Activated CD8-positive, alpha-beta memory T cell treated with anti-CD3 and anti-CD28 coated beads, Interleukin-2, amount 50 U/mL, for 4 hours (primary cell): ENCODE measurements at places on chromosomes 5 and 9.

- no peak for DNase-seq
Measured at GRCh38 chr5:130077007-130077406, 172.7 kb downstream of the CHSY3 start.

DNA sequence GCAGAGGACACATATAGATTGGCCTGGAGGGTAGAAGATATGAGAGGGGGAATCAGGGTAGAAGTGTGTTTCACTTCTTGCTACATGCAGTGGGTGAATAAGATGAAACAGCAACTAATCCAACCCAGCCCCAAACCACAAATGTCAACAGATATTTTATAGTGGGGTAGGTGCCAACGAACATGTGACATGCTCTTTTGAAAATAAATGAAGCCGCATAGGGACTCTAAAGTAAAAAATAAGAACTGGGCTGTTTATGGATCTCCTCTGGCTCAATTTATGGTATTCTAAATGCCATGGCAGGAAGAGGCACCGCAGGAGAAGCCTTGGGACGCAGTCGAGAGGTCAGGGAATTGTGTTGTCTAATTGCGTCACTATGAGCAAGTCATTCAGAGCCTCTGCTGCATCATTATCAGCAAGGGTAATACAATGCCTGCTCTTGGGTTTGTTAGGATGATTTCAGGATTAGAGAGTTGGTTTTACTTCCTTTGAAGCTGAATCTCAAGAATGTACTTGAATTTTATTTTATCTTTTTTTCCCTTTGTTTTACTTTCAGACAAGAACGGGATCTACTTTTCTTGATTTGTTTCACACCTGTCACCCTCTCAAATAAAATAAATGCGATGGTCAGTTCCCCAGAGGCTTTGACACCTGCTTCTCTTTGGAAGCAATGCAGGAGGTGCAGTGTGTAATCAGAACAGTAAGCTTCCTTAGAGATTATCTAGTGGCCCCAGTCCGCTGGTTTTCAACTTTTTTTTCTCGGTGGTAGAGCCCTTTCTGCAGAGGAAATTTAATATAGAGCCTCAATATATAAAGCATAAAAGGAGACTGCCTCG, 375.6 kb upstream of the CLINT1 start:
- no peak for DNase-seq

GRCh38 chr9:89410641-89411350, 87.1 kb downstream of the SEMA4D start:
- DNase-seq: peak; percentile 38

GRCh38 chr9:88256216-88256615, 117.9 kb upstream of the SPATA31C2 start:
- no peak for DNase-seq

DNA sequence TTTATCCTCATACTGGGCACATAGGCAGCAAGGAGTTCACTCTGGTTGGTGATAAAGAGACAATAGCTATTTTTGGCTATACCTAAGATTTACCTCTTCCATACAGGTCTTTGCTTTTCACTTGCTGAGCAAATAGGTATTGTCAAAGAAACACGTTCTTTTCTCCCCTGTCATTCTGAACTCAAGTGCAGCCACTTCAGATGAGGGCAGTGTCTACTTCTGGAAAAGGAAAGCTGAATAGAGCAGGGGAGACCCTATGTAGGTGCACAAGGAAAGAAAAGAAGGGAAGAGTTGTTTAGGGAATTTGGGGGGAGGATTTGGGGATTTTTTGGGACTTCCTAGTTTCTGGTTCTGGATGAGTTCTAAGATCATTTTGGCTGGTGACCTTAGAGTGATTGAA, 109.6 kb downstream of the ATP10B start:
- no peak for DNase-seq

GRCh38 chr5:131999441-132000240, 11.8 kb downstream of the ACSL6 start:
- DNase-seq: no peak

GRCh38 chr5:113447498-113448050, 12.8 kb upstream of the TSSK1B start:
- no peak for DNase-seq

DNA sequence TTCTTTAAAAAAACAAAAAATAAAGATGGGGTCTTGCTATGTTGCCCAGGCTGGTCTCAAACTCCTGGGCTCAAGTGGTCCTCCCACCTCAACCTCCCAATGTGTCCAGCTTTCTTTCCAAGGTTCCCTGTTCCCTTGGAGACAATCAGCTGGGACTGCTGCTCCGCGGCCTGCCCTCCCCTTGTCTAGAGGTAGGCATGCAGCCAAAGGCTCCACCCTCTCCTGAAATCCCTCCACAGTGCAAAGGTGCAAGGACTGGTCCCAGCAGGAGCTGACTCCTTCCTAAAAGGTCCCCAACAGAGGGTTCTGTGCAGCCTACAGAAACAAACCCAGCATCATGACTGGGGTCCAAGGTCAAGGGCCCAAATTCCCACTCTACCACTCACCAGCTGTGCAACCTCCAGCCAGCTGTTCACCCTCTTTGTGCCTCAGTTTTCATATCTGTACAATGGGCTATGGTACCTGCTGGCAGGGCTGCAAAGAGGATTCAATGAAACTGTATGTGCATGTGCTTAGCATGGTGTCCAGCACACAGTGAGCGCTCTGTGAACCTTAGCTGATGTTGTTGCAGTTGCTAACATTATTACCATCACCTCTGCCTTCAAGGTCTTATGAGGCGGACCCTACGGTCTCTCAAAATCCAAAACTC, 47.5 kb downstream of the BARX1 start:
- no peak for DNase-seq

DNA sequence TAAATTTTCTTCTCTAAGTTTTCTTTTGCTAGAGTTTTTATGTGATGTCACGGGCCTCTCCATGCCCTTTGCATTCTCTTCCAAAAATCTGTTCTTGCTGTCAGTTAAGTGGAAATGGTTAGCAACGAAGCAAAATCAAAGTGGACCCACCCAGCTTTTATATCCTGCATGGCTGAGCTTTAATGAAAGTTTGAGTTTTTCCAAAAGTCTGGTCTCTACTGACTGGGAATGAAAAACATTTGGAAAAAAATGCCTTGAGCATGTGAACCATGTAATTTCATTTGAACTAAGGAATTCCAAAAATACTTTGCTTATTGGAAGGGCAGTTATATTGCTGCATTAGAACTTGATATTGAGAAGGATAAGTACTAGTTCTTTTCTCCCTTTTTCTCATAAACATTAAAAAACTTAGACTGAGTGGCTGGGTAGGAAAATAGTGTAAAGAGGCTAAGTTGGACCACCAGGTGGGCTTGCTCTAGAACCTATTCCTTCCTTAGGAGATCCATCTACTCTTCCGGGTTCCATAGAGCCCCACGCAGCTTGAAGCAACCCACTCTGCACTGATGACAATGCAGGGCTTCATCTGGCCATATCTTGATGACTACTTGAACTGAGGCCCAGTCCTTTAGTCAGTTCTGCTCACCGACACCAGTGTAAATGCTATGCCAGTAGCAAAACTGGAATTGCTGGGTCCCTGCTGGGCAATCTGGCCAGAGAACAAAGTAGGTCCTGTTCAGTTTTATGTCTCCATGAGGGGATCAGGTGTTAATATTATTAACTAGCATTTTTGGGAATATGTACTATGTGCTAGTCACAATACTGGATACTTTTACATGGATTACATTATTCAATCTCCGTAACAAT, 17.4 kb upstream of the RIC1 start:
- DNase-seq: no peak

DNA sequence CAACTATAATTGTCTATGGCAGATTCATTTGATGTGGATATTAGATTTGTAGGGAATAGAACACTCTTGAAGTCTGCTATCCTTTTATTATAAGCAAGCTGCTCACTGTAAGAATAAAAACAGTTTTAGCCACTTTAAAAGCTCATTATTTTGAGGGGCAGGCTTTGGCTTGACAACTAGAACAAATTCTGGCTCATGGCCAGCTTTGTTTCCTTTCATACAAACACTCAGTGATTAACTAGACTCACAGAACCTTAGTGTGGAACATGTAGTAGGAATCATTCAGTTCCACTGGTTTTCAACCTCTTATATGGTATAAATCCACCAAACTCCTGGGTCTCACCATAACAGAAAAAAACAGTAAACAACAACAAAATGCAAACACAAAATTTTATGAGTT, 27.4 kb upstream of the CEP120 start:
- no peak for DNase-seq

DNA sequence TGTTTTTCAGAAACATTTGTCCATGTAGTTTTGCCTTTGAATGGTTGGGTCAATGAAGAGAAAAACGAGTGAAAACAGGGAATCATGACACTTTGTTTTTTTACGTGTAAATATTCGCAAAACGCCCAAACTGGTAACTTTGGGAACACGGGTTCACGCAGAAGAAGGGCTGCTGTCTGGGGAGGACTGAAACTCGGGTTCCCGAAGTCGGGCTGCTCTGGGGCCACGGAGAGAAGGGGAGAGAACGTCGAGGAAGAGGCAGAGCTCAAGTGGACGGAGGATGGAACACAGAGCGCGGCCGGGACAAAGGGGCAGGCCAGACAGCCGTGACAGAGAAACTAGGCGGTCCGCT, 478 bp upstream of the SETD9 start:
- peak; percentile 23 for DNase-seq

DNA sequence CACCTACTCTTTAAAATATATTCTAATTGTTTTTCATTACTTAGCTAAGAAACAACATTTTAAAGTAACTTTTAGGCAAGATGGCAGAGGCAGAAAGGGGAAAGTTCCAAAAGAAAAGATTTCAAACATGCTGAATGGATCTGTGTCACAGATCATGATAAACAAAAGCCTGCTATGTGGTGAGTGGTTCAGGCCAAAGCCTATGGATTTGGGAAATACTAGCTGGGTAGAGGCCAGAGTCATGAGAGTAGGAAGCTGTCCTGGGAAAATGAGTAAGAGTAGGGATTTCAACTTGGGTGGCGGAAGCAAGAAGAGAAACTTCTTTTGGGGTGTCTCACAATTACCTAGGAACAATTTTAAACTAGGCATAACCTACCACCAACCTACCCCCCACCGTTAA, 68.7 kb upstream of the GRHPR start:
- no peak for DNase-seq

GRCh38 chr9:19379697-19380046, 364 bp downstream of the RPS6 start:
- DNase-seq: no peak

DNA sequence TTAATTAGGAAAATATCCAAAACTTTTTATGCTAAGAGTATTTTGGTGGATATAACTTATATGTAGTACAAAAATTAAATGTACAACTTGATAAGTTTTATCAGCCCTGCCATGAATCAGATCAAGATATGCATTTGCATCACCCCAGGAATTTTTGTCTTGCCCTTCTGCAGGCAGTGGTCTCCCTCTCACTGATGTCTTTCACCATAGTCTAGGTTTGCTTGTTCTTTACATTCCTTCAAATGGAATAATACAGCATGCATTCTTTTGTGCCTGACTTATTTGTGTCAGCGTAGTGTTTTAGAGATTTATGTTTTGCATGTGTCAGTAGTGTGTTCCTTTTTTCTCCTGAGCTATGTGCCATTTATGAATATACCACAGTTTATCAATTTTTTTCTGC, 36.4 kb downstream of the RNF180 start:
- DNase-seq: no peak

GRCh38 chr5:107385708-107386107, 285.0 kb downstream of the EFNA5 start:
- DNase-seq: no peak

- DNase-seq: no peak
Measured at GRCh38 chr5:18403941-18404438, 769.7 kb downstream of the TAF11L14 start.

DNA sequence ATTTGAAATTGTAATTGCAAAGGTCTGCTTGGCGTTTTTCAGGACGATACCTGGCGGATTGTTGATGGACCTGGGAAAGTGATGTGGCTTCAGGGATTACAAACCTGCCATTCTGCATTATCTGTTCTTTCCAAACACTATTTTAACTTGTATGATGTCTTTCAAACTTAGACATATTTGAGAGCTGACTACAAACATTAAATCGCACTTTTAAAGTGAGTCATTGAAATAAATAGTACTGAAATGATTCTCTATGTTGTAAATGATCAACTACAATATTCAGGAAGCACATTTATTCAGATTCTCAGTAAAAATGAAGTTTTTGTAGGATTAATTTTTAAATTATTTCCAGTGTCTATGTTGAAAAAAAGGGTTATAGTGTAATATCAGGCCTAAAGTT, 32.3 kb upstream of the TMEM171 start:
- no peak for DNase-seq

DNA sequence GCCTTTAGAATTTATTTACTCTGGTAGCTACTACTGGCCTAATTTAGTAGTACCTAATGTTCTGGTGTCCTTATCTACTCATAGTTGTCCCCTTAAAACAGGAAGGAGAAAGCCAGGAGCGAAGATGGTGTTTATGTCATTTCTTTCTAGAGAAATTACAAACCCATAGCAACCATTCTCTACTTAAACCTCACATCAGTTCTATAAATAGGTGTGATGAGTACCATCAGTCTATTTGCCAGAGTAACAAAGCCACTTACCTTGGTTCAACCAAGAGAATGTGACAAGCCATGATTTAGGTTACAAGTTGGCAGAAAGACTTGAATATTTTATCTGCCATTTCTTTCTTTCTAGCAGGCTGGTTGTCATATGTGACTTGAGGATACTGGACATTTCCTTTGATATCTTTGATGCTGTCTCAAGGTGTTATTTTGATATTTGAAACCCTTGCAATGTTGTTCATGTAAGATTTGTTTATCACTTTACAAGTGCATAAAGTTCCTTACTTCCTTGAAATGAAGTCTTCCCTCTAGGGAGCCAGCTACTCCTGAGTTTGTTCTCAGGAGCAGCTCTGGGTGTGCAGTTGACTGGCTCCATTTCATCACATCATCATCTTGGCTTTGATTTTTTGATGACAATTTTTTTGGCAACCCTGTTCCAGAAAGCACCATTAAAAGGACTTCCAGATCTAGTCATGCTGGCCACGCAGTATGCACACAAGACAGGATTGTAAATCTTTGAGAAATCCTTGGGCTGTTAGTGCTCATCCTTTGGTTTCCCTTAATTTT, 286.8 kb downstream of the ARHGAP26 start:
- DNase-seq: no peak

DNA sequence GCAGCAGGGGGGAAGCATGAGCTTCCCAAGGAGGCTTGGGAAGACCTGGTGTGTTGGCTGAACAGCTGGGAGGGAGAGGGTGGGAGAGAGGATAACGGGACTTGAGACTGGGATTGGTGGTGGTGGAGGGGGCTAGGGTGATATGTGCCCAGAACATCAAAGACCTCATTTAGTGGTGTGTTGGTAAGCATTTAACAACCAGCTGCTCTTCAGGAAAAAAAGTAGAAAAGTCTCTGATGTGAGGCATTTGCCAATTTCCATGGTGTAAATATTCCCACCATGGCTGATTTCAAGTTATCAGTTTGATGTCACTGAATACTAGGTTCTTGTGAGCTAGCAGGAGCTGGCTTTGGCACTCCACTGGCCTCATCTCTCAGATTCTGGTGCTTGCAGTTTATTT, 170.8 kb downstream of the MACROH2A1 start:
- no peak for DNase-seq

DNA sequence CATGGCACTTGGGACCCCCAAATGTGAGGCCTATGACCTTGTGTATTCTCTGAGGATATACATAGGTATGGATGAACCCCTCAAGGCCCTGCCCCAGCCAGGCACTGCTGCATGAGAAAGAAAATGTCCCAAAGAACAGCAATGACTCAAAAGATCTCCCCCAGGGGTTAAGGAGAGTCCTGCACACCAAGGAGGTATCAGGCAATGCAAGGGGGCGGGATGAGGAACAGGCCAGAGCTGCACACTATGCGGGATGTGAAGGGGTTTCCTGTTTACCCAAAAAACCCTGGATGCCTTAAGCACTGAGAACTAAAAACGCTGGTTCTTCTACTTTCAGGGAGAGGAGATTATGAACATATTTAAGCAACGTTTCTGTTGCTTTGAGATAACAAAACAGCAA, 3.4 kb downstream of the RAPGEF1 start:
- DNase-seq: no peak
